ENCODE measurements at places on chromosomes 4 and X.

DNA sequence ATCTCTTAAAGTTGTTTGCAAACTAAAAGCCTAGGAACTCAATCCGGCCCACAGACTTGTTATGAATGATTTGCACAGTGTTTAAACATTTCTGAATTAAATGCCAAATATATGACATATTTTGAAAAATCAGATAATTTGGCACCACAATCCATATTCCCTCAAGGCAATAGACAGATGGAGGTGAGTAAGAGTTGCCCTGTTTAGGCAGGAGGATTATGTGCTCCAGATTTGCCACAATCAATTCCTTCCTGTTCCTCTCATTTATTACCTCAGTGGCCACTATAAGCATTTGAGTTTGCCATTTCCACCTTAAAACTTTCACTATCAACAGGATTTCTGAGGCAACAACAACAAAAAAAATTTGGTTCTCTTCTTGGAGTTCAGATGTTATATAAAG lies 18.7 kb downstream of the UBA6 start:
- no peak for DNase-seq

DNA sequence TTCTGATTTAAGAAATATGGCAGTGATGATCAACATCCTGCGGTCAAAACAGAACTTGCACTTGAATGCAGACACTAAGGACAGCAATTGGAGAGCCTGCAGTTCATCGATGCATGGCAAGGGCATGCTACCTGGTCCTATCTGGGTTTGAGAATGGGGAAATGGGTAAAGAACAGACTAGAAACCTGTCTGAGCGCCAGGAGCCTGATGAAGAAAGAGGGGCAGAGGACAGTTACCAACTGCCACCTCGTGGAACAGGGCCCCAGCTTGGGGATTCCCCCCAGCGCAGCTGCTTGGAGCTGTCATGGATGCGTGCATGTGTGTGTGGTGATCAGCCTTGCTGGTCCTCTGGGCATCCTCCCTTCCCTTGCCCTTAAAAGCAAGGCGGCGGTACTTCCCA lies 30.2 kb upstream of the NKRF start:
- DNase-seq = no peak

DNA sequence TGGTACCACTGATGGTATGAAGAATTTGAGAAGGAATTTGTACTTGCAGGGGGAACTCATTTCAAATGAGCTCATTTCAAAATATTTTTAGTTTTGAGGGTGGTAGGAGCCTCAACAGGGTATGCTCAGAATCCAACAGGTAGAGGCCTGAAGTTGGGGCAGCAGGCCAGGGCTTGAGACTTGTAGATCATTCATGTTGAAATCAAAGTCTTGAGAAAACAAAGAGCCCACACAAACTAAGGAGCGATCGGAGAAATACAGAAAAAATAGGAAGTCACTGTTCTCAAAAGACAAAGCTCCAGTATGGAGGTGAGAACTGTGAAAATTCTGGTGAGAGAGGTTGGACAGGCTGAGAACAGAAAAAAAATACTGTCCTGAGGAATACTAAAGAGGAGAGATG lies 979 bp upstream of the SLC9A6 start:
- no peak for DNase-seq

DNA sequence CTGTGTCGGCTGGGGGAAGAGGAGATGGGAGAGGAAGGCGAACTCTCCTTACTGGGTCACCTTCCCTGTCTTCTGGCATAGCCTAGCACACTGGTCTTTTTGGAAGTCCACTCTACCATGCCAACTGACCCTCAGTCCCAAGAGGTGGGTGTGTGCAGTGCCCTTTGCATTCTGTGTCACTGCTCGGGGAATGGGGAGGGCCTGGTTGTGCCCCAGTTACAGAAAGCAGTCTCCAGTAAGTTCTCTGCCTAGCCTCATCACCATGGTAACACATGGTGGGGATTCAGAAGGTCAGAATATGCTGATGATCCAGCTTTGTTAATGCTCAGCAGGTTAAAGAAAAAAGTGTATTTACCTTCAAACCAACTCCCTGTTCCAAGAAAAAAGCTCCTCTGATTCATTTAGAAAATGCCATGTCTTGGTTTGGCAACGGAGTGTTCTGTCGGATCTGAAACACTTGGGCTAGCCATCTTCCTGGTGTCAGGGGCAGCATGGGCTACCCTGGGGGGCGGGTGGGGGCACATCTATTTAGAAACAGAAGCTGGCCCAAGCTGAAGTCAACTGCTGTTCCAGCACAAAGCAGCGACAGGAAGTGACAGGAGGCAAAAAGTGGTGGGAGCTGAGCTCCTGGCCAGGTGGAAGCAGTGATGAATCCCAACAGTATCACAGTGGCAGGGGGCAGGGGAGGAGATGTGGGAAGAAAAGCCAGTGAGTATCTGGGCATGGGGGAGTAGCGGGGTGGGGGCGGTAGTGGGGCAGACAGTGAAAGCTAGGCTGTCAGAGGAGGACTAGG lies 37.0 kb downstream of the NSG1 start:
- DNase-seq = no peak

GRCh38 chr4:133320576-133321170 lies 171.6 kb downstream of the PCDH10 start:
- no peak for DNase-seq

DNA sequence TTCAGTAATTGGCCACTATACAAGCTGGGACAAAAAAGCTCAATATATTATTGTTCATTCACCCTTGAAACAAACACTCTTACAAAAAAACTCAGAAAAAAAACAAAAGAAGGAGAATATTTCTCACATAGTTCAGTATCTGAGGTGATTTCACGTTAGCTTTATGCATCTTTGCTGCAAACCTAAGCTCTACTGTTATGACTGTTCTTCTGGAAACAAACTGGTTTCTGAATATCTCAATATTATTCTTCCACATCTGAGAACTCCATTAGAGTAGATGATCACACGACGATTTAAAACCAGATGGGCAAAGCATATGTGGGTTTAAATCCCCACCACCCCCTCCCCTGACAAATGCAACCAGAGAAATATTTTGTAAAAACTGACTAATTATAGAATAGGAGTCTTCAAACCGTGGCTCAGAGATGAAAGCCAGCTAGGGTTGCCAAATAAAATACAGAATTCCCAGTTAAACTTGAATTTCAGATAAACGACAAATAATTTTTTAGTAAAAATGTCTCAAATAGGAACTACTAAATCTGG lies 182.0 kb upstream of the FAM241A start:
- no peak for DNase-seq
